Fibroblast of the aortic adventitia (primary cell): ENCODE measurements at places on chromosomes 1 and 21. TPM values are rescaled to one million over a fixed set of nuclear protein-coding genes. Genes with fewer than 3 reads are reported as not detected.

Gene EPRS1
- total RNA-seq, result 192 and 269 TPM in 2 replicates

Gene LCE6A
- total RNA-seq, result not detected in 2 replicates

Gene S100A8
- total RNA-seq, result not detected in 2 replicates

Gene SLC26A9
- total RNA-seq, result not detected in 2 replicates

Gene CFAP107
- not detected in 2 replicates for total RNA-seq

Gene AMIGO1
- 0.54 and 2.5 TPM in 2 replicates for total RNA-seq

Gene ODF2L
- 52.4 and 65.9 TPM in 2 replicates for total RNA-seq

Gene USP25
- total RNA-seq, result 37.3 and 48.1 TPM in 2 replicates

Gene FCER1G
- total RNA-seq, result not detected in 2 replicates

Gene GJA5
- 0.74 TPM in 1 of 2 replicates, not detected in the other for total RNA-seq

Gene AMY2A
- not detected in 2 replicates for total RNA-seq

Gene RAD54L
- total RNA-seq, result 0.90 and 9.7 TPM in 2 replicates

Gene HCRTR1
- 0.18 TPM in 1 of 2 replicates, not detected in the other for total RNA-seq

- no peak for DNase-seq
Observed at GRCh38 chr1:189774721-189775287, 702.9 kb downstream of the BRINP3 start.

- DNase-seq, result peak; percentile 45
Observed at GRCh38 chr1:201267481-201268229, 15.7 kb upstream of the PKP1 start.

DNA sequence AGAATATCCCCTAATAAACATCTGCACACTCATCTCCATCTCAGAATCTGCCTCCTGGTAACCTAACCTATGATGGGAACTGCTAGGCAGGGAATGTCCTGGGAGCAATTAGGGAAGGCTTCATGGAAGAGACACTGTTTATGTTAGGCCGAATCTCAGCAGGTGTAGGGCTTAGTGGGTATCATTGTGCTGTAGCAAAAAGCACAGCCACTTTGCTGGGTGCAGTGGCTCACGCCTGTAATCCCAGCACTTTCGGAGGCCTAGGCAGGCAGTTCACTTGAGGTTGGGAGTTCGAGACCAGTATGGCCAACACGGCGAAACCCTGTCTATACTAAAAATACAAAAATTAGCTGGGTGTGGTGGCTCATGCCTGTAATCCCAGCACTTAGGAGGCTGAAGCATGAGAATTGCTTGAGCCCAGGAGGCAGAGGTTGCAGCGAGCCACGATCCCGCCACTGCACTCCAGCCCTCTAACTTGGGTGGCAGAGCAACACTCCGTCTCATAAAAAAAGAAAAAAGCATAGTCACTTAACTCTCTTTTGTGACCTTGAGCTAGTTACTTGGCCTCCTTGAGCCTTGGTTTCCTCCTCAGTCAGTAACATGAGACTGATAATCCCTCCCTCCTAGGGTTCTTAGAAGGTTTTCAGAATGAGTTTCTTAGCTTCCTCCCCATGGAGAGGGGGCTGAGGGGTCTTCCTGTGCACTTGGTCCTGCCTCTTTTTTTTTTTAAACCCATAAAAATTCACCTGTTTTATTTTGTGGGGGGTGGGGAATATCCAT is 3.5 kb downstream of the RAB42 start:
- DNase-seq, result no peak

- DNase-seq, result no peak
Observed at GRCh38 chr1:53685272-53686051, 53.5 kb downstream of the GLIS1 start.

- no peak for DNase-seq
Observed at GRCh38 chr1:34774957-34775356, 6.1 kb upstream of the GJB3 start.

GRCh38 chr1:41626616-41627375 is 142.3 kb upstream of the EDN2 start:
- DNase-seq, result peak; percentile 25

- DNase-seq, result no peak
Observed at GRCh38 chr1:56979986-56980755, 14.4 kb upstream of the C8B start.

DNA sequence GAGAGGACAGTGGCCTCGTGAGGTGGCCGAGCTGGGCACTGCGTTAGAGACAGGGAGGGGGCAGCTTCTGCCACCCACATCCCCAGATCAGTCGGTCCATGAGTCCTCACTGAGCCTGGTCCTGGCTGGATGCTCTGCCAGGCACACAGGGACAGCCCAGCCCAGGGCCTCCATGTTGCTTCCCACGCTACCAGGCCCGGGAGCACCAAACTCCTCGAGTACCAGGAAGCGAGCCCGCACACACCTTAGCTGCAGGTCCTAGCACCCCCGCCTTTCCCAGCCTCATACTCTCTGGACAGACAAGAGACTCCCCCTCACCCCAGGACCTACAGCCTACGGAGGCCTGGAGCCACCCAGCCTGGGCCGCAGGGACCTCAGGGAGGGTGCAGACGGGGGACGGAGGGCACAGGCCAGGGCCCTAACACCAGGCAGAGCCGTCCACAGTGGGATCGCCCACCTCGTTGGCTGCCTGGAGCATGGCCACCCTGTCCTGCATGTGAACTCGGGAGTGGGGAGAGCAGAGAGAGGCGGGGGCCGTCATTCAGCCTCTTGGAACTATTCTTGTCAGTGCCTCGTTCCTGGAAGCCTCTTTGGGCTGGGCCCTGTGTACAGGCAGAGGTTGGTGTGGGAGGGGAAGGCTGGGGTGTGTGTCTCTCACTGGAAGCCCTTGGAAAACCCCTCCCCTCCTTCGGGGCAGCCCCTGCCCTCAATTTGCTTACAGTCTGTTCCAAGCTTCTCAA is 90.9 kb upstream of the RUNX3 start:
- no peak for DNase-seq

GRCh38 chr1:18561967-18562366 is 68.7 kb upstream of the PAX7 start:
- no peak for DNase-seq

DNA sequence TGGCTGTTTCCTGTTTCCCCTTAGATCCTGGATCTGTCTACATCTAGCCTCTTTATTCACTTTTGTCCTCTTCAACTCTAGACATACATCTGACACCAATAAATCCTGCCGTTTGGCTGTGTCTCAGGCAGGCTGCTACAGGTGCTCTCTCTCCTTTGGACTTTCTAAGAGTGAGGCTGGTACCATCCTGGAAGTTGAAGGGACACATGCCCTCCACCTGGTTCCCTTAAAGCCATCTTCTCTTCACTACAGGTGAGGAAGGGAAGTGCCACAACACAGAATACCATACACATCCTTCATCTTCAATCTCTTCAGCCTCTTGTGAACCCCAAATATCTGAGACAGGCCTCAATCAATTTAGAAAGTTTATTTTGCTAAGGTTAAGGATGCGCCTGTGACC is 137.9 kb downstream of the BACH1 start:
- DNase-seq, result no peak

- DNase-seq, result no peak
Observed at GRCh38 chr1:21762022-21762404, 20.9 kb downstream of the USP48 start.

- no peak for DNase-seq
Observed at GRCh38 chr1:16608838-16609560, 4.4 kb downstream of the NBPF1 start.

- peak; percentile 99 for DNase-seq
Observed at GRCh38 chr1:16366722-16367257, at the start of gene SZRD1. Gene SZRD1 (plus strand): TSS chr1:16367242. CDS start chr1:16367258, 16 bp downstream.

GRCh38 chr1:84847253-84848250 is 45.5 kb downstream of the LPAR3 start:
- peak; percentile 99 for DNase-seq

GRCh38 chr1:214709241-214709640 is 106.2 kb downstream of the CENPF start:
- DNase-seq, result no peak

DNA sequence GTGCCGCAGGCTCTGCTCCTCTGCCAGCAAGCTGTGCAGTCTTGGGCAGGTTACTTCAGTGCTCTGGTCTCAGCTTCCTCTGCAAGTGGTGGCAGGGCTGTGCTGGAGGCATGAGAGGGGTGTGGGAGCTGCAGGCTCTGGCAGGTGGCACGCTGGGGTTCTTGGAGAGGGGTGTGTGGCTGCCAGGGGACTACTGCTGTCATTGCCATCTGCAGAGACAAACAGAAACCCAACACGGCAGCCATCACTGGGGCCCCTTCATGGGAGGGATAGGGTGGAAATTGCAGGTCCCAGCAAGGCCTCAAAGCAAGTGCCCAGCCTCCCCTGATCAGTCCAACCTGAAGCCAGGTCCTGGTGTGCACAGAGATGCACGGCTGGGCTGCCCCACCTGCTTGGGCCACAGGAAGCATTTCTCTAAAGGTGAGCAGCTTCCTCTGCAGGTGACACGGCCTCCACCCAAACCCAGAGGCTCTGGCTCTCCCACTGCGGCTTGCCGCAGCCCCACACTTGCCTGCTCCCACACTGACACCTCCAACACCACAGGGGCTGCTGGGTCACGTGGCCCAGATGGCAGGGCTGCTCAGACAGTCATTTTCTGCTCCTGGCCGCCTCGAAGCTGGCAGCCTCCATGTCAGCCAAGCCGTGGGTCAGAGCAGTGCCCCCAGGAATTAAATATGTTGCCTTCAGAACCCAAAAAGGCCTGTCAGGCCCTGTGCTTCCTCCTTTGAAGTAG is 4.1 kb upstream of the COL6A2 start:
- DNase-seq, result no peak

DNA sequence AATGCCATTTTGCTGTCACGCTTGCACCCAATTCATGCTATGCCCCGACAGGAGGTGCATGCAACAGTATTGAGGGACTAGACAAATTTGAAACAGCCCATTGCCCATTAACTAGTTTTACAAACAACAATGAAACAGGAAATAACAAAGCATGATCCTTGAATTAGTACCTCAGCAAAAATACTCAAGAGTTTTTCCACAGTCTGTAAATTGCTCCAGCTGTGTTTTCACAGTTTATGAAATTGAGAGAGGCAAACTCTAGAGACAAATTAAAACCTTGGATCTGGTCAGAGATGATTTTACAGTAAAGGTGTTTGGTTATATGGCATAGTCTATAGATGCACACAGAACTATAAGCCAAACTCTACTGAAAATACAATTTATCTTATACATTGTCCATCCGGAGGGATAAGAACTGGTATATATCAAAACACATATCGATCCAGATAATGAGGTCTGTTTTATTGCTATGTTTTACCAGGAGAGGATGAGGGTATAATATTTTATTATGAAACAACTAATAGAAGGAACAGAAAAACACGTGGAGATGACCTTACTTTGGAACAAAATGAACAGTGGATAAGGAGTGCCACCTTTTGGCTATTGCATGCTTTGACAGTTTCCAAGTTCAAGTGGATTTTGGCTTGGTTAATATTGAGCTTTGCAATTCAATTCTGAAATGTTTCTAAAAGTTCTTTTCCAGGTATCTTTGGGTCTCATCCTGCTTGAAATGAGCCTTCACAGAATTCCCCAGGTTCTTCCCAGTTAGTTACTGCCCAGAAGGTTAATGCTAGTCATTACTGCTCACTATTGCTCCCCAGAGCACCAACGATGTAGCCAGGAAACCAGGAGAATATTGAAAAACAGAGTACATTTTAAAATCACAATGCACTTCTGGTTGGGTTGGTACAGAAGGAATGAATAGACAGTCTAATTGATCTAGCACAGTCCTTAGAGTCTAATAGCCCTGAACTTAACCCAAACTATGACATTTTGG is 45.7 kb downstream of the ZC3H11B start:
- peak; percentile 90 for DNase-seq

GRCh38 chr1:198254521-198254920 is 97.7 kb downstream of the NEK7 start:
- peak; percentile 42 for DNase-seq

GRCh38 chr1:207801819-207802218 is 50.0 kb downstream of the CD46 start:
- DNase-seq, result no peak

DNA sequence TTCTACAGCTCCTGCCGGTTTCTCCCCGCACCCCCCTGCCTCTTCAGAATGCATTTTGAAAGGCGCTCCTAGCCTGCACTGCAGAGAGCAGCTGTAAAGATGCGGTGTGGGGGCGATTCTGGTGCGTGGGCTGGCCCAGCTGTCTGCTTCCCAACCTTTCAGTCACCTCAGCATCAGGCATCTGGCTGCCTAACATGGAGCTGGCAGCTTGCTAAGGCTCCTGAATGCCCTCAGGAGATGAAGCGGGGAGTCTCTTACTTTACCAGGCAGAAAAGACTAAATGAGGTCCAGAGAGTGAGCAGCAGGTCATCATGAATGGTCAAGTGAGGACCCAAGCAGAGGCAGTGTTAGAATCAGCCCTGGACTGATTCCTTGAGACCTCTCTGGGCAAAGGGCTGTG is 8.7 kb downstream of the IER5 start:
- DNase-seq, result no peak

- DNase-seq, result no peak
Observed at GRCh38 chr1:24501371-24502064, 1.1 kb upstream of the RCAN3 start.

DNA sequence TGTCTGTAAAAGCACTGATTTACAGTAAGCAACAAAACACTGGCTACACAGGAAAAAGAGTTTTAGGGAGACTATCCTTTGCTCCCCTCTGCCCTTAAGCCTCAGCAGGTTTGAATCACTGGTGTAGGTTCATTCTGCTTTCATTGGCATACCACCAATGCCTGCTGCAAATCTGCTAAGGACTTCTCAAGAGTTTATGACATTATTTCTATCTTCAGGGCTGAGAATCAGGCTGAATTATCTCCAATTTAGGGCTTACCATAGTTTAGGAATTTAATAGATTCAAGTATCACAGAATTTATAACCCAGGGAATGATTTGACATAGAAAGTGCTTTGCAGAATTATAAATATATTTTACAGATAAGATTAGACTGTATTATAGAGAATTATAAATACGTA is 6.7 kb upstream of the ZBTB18 start:
- DNase-seq, result no peak

- no peak for DNase-seq
Observed at GRCh38 chr1:67733681-67734322, 48.8 kb downstream of the GADD45A start.

DNA sequence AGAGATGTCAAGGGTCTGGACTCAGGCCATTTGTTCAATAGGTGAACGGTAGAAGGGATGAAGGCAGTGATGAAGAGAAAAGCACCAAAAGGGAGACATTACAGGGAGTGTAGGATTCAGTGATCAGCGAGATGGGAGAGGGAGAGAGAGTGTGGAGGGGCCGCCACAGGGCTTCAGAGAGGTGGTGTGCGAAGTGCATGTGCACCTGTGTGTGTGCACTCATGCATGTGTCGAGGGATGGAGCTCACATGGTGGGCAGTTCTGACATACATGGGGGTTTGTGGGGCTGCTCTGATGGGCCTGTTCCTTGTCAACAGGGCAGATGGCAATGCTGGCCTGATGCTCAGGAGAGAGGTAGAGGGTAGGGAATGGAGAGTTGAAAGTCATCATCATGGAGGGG is 11.4 kb upstream of the KCNA2 start:
- no peak for DNase-seq
